Endodermal cell (in vitro differentiated cells): ENCODE measurements at places on chromosomes 5 and 9.

DNA sequence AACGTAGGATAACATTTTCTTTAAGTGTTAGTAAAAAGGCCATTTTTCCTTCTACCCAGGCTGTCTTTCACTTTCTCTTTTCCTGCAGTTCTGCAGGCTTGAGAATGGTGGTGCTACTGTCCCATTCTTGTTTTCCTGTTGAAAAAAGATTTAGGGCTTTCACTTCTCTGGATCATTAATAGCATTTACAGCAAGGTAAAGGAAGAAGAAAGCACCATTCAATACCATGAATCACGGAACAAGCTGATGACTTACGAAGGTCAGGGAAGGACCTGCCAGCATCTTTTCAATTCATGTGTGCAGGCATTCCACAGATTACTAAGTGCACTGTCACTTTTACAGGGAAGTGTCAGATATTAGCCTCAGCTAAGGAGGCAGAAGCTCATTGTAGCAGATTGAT is 292.8 kb downstream of the YTHDC2 start:
- DNase-seq: peak; percentile 51

DNA sequence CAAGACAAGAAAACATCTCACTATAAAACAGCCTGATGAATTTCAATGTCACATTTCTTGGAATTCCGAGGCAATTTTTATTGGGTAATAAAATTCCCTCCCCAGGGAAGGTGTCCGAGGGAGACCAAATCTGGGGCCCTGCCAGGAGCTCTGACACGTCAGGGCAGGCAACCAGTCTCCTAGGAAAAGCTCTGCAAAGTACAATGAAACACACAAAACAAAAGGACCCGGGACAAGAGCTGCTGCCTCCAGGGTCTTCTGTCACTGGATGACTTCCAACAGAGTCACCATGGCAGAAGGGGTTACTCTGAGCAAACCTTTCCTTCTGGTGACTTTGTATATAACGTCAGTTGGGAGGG is 50.8 kb downstream of the SAXO1 start:
- no peak for DNase-seq

DNA sequence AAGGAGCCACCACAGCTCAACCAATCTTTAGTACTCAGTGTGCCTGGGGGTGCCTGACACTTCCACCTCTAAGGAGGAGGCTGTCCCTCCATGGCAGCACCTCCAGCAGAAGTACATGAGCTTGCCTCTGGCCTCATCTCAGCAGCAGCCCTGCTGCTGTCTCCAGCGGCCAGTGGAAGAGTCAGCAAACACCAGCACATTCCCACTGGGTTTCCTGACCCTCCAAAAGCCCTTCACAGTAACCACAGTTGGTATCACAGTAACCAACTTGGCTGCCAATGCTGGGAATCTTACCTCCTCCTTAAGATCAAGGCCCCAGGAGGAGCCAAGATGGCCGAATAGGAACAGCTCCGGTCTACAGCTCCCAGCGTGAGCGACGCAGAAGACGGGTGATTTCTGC is 29.4 kb downstream of the FSTL4 start:
- peak; percentile 55 for DNase-seq

GRCh38 chr5:131640043-131640856 is 5.2 kb upstream of the RAPGEF6 start:
- no peak for DNase-seq

GRCh38 chr9:6098431-6098830 is 83.0 kb upstream of the RANBP6 start:
- no peak for DNase-seq

DNA sequence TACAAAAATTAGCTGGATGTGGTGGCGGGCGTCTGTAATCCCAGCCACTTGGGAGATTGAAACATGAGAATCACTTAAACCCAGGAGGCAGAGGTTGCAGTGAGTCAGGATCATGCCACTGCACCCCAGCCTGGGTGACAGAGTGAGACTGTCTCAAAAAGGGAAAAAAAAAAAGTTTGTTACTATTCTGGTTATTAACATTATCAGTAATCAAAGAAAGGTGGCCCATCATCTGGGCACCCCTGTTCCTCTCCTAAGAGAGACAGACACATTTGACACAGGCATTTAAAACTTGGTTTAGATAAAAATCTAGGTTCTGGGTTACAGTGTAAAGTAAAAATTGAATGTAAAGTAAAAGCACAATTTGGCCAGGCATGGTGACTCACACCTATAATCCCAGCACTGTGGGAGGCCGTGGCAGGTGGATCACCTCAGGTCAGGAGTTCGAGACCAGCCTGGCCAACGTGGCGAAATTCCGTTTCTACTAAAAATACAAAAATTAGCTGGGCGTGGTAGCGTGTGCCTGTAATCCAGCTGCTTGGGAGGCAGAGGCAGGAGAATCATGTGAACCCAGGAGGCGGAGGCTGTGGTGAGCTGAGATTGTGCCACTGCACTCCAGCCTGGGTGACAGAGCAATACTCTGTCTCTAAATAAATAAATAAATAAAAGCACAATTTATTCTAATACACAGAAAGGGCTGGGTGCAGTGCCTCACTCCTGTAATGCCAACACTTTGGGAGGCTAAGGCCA is 16.7 kb upstream of the PHYHD1 start:
- no peak for DNase-seq
